ENCODE measurements at places on chromosomes 1 and 21.

GRCh38 chr1:162908236-162908635 lies 47.3 kb upstream of the CCDC190 start:
- DNase-seq: no peak

GRCh38 chr1:112231331-112231730 lies 164.7 kb upstream of the CTTNBP2NL start:
- DNase-seq: no peak

- no peak for DNase-seq
Observed at GRCh38 chr1:6588128-6588892, 8.5 kb downstream of the ZBTB48 start.

DNA sequence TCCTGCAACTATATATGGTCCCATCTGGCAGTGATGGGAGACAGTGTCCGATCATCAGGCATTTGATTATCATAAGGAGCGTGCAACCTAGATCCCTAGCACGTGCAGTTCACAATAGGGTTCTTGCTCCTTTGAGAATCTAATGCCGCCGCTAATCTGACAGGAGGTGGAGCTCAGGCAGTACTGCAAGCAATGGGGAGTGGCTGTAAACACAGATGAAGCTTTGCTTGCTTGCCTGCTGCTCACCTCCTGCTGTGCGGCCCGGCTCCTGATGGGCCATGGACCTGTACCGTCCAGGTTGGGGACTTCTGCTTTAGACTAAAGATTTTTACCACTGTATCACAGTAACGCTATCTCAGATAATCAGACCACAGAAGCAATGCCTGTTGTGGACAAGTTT lies 63.8 kb downstream of the TGFB2 start:
- DNase-seq: no peak

DNA sequence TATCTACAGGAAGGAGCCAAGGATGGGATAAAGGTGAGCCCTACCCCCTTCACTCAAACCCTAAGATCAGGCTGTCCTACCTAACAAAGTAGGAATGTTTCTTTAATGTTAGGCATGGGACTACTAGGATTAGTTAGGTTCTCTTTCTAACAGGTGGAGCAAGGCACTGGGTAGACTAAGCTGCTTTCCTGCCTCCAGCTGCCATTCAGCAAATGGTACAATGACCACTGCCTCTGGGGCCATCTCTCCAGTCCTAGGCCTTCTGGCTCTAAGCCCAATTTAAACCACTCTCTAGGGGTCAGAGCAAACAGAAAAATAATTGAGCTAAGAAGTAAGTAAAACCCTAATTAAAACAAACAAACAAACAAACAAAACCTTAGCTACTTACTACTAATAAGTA lies 15.7 kb upstream of the IPO9 start:
- no peak for DNase-seq

- no peak for DNase-seq
Observed at GRCh38 chr1:201570886-201571624, 32.1 kb downstream of the NAV1 start.

GRCh38 chr1:202193614-202194327 lies at the start of gene LGR6:
Gene LGR6, plus strand, starts transcription at chr1:202193799. Its CDS starts 191 bp downstream, at chr1:202193990.
- DNase-seq: no peak

DNA sequence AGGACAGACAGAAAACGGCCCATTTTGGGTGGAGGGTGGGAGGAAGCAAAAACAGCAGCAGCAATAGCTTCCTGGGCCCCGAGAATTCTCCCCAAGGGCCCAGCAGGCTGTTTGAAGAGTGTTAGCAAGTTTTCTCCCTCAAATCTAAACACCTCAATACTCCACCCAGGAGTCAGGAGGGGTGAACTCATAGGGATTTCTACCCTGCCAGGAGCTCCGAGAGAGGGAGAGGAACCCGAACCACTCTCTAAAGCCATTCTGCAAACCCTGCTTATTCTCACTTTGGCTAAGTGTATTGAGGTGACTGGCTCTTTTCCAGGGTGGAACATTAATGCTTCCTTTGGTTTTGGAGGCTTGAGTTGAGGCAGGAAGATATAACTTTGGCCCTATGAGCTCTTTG lies 55.6 kb upstream of the PPM1J start:
- DNase-seq: no peak

GRCh38 chr1:81699234-81699633 lies 101.5 kb upstream of the ADGRL2 start:
- DNase-seq: peak; percentile 94

GRCh38 chr21:28485301-28486022 lies 507.2 kb downstream of the LTN1 start:
- peak; percentile 81 for DNase-seq

GRCh38 chr1:174413632-174414031 lies 34.1 kb upstream of the GPR52 start:
- no peak for DNase-seq

- no peak for DNase-seq
Observed at GRCh38 chr1:36696261-36696940, 213.7 kb upstream of the CSF3R start.

- no peak for DNase-seq
Observed at GRCh38 chr21:42347601-42348327, 3.0 kb downstream of the TFF2 start.

DNA sequence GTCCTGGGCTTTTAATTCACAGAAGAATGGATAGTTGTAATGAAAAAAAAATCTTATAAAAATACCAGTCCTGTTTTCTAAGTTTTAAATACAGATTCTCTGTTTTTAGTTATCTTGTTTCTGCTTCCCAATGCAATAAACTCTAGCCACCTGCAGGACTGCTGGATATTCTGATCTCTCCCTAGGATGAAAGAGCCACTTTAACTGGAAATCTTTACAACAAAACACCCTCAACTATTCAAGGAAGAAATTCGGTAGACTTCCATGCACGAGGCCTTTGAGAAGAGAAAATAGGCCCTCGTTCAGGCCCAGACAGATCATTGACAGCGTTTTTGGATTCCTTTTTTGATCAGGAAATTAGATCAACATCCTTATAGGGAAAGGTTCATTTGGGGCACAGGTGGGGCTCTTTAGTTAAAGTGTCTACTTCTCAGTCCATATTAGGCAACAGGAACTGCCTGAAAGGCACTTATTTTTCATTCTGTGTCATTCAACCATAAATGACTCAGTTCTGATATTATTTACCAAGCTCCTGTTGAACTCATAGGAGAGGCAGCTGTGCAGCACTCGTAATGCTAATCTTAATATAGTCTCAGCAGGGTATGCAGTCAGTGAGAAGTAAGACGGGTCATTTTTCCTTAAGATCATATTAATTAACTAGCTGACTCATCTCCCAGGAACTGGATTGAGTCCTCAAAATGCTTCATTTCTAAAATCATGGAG lies 71.1 kb upstream of the ERRFI1 start:
- peak; percentile 99 for DNase-seq

DNA sequence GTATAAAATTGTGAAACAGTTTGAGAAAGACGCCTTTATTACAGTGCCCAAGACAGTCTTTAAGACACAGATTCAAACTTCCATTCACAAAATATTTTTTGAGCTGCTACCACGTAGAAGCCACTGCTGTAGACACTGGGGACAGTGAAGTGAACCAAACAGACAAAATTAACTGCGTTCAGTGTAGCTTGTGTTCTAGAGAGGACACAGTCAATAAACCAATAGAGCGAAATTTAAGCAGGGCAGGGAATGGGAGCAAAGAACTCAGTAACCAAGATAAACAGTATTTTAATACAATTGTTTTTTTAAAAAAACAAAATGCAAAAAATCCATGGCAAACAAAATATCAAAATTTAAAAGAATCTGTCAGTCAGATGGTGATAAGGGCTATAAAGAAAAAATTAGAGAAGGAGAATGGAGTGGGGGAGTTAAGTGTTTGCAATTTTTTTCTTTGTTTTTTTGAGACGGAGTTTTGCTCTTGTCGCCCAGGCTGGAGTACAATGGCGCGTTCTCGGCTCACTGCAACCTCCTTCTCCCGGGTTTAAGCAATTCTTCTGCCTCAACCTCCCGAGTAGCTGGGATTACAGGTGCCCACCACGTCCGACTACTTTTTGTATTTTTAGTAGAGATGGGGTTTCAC lies 719 bp upstream of the PARS2 start:
- no peak for DNase-seq

GRCh38 chr1:86239894-86240293 lies 83.3 kb upstream of the COL24A1 start:
- no peak for DNase-seq

GRCh38 chr1:195898373-195898772 lies 709.9 kb downstream of the KCNT2 start:
- no peak for DNase-seq

DNA sequence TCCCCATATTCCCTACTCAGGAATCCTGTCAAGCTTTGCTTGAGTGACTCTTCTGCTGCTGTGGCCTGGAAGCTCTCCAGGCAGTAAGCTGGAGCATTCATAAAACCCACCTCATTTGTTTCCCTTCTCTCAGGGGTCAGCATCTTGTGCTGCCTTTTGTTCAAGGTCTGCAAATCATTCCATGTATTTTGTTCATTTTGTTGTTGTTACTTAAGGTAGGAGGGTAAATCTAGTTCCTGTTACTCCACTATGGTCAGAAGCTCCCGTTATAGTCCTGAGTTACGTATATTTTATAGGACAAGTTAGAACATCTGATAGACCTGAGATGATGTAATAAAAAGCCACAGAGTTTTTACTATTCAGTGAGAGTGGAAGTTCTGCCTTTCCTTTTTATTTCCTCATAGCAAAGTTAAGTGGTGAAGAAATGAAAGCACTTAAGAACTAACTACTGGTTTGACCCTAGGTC lies 9.9 kb downstream of the SYNJ1 start:
- peak; percentile 41 for DNase-seq

DNA sequence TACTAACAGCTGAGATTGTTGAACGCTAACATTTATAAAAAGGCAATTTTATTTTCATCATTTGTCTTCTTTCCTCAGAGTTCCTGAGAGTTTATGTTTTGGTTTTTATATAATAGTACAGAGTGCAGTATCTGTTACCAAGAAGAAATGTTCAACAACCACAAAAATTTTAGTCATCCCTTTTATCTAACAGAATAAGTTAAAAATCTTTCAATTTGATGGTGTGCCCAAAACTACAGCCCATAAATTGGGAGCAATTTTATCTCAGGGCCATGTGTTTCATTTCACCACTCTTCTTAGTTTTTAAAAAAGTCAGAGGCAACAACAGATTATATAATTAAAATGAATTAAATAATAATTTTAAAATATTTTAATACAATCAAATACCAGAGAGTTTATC lies 37.1 kb downstream of the NEXN start:
- peak; percentile 63 for DNase-seq

- no peak for DNase-seq
Observed at GRCh38 chr1:28193701-28194161, 17.2 kb upstream of the PTAFR start.

DNA sequence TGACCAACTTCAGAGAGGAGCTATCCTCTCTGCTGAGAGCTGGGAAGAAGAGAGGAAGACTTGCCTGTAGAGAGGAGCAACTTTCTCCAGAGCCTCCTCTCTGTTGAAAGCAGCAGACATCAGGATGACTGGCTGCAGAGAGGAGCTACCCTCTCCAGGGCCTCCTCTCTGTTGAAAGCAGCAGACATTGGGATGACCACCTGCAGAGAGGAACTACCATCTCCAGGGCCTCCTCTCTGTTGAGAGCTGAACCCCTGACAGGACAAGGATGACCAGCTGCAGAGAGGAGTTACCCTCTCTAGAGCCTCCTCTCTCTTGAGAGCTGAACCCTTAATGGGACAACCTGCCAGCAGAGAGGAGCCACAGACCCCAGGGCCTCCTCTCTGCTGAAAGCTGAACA lies 83.0 kb upstream of the GJB5 start:
- no peak for DNase-seq

DNA sequence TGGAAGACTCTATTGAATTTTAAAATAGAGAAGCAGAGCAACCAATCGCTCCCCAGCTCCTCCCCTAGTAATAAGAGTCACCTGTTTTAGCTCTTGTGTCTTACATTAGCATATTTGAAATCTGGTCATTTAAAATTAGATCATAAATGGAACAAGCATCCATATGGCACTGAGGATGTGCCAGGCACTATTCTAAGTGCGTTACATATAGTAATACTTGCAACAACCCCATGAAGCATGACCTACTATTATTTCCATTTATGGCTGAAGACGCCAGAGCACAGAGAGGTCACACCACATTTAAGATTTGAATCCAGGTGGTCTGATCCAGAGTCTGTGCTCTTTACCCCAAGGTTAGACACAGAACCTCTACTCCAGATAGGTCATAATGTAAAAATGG lies 82.0 kb upstream of the HIVEP3 start:
- no peak for DNase-seq

- DNase-seq: no peak
Observed at GRCh38 chr1:119323216-119323982, 45.2 kb upstream of the HAO2 start.

- no peak for DNase-seq
Observed at GRCh38 chr1:191910245-191910644, 248.0 kb upstream of the RGS18 start.

DNA sequence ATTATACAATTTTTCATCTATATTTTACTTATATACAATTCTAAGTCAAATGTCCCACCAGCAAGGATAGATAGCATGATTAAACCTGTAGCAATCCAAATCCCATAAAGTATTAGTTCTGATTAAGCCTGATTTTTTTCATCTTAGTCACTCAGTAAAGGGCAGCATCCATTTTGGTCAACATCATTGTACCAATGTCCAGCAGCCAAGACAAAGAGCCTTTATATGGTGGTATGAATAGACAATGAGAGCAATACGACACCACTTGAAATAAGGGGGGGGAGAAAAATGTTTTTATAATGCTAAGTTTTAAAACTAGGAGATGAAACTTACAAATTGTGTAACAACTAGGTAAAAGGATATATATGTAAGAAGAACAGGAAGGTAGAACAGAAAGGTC lies 7.4 kb downstream of the ZNF644 start:
- DNase-seq: no peak

DNA sequence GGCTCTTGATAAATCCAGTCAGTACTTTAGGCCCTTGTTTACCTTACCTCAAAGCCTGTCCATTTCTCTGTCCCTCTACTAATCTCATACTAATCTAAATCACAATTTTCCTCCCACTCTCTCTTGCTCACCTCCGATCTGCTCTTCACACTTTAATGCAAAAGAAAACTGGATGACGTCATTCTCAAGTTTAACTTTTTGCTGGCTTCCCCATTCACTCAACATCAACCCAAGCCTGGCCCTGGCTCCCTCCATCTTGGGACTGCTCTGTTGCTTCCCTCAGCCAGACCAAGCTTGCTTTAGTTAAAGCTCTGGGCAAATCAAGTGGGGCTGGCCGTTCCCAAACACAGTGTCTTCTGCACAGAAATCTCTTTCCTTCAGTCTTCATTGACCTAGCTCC lies 29.7 kb downstream of the COA6 start:
- DNase-seq: no peak

GRCh38 chr1:215971793-215972441 lies 404.8 kb downstream of the KCTD3 start:
- DNase-seq: no peak
